Stimulated activated CD8-positive, alpha-beta memory T cell treated with anti-CD3 and anti-CD28 coated beads, Interleukin-4, amount 100 ng/mL, for 1 hour (primary cell): ENCODE measurements at places on chromosomes 5 and 9.

DNA sequence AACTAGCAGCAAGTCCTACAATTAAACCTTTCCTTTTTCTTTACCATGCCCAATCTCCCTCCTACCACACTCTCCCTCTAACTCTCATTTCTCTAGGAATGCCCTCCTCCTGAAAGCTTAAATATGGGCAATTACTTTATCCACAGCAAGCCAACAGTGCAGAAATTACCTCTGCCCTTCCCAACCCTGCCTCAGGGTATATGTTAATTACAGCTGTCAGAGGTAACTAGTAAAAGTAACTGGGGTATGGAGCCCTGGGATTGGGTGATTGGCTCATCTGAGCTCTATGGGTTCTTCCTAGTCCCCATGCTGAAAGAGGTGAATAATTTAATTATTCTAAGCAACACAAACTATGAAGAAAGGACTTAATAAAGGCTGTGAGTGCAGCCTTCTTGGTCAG lies 478.9 kb upstream of the NMUR2 start:
- DNase-seq: no peak

GRCh38 chr9:5848372-5848882 lies 15.5 kb upstream of the ERMP1 start:
- no peak for DNase-seq

DNA sequence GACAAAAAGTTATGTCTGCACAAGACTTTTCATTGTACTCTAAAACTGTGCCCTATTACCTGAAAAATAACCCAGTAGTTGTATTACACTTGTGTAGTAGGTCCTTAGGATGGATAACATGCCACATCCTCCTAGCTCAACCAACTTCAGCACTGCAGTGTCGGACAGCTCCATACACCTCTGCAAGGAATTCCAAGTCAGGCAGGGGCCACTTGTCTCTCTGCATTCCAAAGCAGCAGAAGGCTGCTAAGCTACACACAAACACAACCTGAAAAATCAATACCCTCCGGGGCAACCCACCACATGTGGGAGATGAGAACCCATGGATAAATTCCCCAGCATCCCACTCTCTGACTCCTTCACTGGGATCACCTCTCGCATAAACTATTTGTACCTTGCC lies 50.2 kb downstream of the MED10 start:
- DNase-seq: no peak

- DNase-seq: no peak
Observed at GRCh38 chr5:1501372-1502045, 22.3 kb downstream of the LPCAT1 start.

DNA sequence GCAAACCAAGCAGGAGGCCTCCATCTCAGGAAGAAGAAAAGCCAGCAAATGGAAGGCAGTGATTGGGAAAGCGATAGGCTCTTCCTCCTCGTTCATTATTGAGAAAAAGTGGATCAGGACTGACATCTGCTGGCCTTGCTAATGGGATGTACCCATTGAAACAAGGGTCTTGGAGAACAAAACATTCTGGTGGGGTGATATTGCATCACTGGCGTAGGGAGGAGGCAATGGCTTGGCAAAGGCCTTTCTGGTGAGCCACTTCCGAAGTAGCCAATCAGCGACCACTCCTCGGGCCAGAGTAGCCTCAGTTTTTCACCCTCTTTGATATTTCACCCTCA lies 86.7 kb upstream of the NFIB start:
- no peak for DNase-seq

- DNase-seq: no peak
Observed at GRCh38 chr5:154374264-154374663, 71.5 kb upstream of the SAP30L start.

- no peak for DNase-seq
Observed at GRCh38 chr5:55176176-55176818, 3.3 kb upstream of the CDC20B start.

- DNase-seq: no peak
Observed at GRCh38 chr5:7000310-7000709, 287.1 kb downstream of the TENT4A start.

- no peak for DNase-seq
Observed at GRCh38 chr9:134712926-134713325, 71.3 kb downstream of the COL5A1 start.

DNA sequence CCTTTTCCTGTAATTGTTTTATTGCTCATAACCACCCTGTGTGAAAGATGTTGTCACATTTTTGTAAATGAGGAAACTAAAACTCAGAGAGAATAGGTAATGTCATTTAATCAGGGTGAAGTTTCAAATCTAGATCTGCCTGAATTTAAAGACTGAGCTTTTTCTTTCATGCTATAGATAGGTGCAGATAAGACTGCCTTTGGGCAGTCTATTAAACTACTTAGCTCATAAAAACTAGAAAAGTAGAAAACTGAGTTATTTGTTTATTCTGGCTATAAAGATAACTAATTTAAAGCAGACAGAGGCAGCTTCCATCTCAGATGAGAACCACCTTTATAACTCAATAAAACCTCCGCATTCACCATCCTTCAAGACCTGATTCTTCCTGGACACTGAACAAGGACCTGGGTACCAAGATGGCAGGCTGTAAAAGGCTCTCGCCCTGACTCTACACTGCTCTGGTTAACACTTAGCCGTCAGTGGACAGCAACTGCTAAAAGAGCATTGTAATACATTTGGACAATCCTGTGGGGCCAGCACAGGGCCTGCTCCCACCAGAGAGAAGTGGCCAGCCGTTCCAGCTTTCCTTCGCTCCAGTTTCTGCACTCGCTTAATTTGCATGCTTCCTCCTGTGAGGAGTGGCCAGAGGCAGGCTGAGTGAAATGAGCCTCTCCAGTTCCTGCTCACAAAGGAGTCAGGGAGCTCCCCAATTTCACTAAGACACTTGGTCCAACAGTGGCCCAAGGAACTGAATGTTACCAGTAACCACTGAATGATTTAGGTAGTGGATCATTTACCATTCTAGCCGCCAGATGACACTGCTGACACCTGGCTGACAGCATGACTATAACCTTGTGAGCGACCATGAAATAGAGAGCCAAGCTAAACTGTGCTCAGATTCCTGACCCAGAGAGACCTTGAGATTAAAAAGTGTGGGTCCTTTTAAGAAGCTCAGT lies 566.4 kb downstream of the EFNA5 start:
- DNase-seq: no peak

- DNase-seq: no peak
Observed at GRCh38 chr5:105907016-105907415, 1763.7 kb downstream of the EFNA5 start.

DNA sequence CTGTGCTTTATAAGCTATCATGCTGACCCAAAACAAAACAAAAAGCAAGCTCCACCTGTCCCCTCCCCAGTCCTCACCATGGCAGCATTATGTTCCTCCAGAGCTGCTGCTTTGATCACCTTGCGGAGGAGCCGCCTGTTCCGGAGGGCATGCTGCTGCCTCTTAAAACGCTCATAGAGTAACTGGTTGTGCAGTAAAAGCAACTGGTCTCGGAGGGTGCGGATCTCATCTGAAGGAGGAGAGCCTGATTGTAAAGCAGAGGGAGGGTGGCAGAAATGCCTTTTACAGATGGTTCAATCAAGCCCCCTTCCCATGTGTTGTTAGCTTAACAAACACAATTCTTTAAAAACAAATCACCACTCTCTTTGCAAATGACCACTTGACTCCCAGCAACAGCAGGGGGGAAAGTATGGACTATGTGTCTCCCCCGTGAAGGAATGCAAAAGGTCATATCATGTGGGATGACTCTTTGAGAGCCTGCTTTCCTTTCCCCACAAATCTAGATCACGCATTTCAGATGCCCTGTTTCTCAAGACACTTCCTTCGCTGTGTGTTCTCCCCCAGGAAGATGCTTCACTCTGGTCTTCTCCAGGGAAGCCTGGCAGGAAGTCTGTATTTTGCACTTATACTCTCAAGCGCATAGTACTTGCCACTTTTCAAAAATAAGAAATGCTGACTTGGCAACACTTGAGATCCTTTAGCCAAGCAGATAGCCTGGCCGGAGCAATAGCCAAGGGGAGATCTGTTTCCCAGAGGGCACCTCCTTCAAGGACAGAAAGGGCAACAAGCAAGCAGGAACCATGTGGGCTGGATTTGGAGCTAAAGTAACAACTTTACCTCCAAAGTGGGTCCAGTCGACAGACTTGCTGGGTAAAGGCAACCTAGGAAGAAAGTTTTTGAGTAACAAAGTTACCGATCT lies 25.1 kb downstream of the SPACA9 start:
- no peak for DNase-seq

DNA sequence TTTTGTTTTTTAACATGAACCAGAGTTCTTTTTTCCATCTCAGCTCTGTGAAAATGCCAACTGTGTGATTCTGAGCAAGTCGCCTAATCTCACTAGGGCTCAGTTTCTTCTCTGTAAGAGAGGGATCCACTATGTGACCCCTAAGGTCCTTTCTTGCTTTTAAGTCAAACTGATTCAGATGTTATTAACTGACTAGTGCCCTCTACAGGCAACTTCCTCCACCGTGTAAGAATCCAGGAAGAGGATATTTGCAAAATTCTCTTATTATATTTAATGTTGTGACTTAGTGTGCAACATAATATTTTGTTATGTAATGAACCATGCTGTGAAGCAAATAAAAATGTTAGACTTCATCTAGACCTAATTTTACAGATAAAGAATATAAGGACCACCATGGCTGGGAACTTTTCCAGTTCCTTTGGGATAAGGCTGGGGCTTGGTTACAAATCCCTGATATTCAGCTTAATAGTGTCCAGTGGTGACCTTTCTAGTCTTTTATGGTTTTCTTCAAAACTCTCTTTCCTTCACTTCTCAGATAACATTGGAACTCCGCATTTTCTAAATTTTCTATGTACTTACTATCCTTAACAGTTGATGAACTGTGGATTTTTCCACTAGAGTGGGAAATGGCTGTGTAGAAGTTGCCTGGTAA lies 244.7 kb downstream of the PIK3R1 start:
- no peak for DNase-seq

DNA sequence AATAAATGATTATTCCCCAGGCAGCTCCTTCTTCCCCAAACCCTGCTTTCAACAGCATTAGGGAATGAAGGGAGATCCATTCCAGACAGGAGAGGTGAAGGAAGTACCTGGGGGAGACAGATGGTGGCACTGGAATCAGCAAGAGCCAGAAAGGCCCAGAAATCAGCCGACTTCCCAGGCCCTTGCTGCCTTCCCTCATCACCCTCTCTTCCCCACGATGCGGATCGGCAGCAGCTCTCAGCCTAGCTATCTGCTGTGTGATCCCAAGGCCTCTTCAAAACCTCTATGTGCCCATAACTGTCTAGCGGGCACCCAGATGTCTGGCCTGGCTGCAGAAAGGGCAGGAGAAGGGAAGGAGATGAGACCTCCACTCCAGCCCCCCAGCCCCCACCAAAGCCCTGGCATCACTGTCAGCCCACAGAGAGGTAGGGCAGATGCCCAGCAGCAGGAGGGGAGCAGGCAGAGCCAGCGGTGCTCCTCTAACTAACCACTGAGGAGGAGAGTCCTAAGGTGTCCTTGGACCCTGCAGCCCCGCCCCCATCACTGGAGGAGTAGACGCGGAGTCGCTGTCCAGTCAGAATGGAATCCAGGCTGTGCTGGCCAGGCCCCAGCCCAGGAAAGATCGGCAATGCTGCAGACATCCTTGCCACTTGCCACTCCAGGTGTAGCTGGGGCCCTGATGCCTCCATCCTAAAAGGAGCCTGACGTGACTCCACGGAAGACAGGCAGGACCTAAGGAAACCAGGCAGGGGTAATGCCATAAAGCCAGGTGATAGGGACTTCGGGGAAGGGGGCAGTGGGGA lies 12.7 kb downstream of the CNTFR start:
- DNase-seq: no peak

- no peak for DNase-seq
Observed at GRCh38 chr5:147327421-147327820, 92.6 kb downstream of the STK32A start.

GRCh38 chr9:128892221-128892921 lies 10.4 kb downstream of the LRRC8A start:
- DNase-seq: no peak

- no peak for DNase-seq
Observed at GRCh38 chr5:116686438-116686837, 111.8 kb upstream of the SEMA6A start.

DNA sequence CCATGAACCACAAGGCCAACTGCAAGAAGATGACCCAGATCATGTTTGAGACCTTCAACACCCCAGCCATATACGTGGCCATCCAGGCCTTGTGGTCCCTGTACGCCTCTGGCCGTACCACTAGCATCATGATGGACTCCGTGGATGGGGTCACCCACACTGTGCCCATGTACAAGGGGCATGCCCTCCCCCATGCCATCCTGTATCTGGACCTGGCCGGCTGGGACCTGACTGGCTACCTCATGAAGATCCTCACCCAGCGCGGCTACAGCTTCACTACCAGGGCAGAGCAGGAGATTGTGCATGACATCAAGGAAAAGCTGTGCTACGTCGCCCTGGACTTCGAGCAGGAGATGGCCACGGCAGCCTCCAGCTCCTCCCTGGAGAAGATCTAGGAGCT lies 153.7 kb downstream of the CAVIN4 start:
- DNase-seq: no peak

- no peak for DNase-seq
Observed at GRCh38 chr5:14112998-14113652, 30.0 kb upstream of the TRIO start.

- no peak for DNase-seq
Observed at GRCh38 chr9:34519321-34520020, 3.3 kb downstream of the ENHO start.

- DNase-seq: no peak
Observed at GRCh38 chr9:114025760-114026159, 52.3 kb downstream of the AMBP start.

DNA sequence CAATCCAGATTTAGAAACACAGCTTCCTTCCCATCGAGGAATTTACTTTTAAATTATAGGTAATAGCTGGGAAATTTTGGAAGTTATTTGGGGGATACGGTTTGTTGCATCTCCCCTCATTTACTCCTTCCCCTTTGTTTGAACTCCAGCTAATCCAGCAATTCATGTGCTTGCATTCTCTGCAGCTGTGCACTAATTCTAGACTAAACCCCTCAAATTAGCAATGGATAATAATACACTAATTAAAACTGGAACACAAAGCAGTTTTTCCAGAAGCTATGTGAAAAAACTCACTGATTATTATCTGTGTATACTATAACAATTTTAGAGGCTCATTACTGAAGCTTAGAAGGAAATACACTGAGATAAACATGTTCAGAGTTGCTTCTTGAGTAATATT lies 751.2 kb upstream of the ZNF608 start:
- no peak for DNase-seq

- no peak for DNase-seq
Observed at GRCh38 chr5:135934939-135935338, 19.8 kb downstream of the LECT2 start.

- no peak for DNase-seq
Observed at GRCh38 chr9:7338586-7339281, 460.8 kb downstream of the DMAC1 start.

- no peak for DNase-seq
Observed at GRCh38 chr9:113266174-113266573, 9.2 kb downstream of the CDC26 start.

DNA sequence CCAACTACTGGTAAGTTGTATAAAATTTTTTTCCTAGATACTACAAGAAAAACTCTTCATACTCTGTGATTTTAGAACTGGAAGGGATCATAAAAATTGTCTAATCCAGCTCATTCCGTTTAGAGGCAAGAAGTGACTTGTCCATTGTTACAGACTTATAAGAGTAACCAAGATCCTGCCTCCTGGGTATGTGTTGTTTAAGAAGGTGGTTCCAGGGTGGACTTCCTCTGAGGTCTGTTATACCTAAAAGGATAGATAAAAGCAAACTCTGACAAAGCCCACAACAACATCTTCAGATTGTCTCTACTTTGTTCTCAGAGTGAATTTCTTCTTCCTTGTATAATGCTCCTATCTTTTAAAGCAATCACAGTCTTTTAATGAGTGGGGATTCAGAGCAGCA lies 24.2 kb downstream of the TGFBR1 start:
- no peak for DNase-seq

- no peak for DNase-seq
Observed at GRCh38 chr9:111366978-111367377, 37.0 kb upstream of the OR2K2 start.
